Parietal lobe (tissue), 2 donors: ENCODE measurements at places on chromosomes 5 and 9. TPM values are rescaled to one million over a fixed set of nuclear protein-coding genes. Genes with fewer than 3 reads are reported as not detected.

MGAT1 gene
- total RNA-seq = 26.0 TPM

LCP2 gene
- total RNA-seq = 1.3 TPM

SMIM33 gene
- not detected for total RNA-seq

MYMK gene
- total RNA-seq = not detected

IFNK gene
- total RNA-seq = not detected

UBE2QL1 gene
- total RNA-seq = 52.3 TPM

GLRA1 gene
- not detected for total RNA-seq

BDP1 gene
- total RNA-seq = 132 TPM

ITGA2 gene
- 5.9 TPM for total RNA-seq

FRRS1L gene
- total RNA-seq = 85.4 TPM

SPINK6 gene
- not detected for total RNA-seq

KCNV2 gene
- not detected for total RNA-seq

DDX4 gene
- 0.31 TPM for total RNA-seq

PCDHA9 gene
- 42.6 TPM for total RNA-seq

SLIT3 gene
- 4.1 TPM for total RNA-seq

CENPP gene
- 11.3 TPM for total RNA-seq

MARCOL gene
- total RNA-seq = not detected

GARIN3 gene
- total RNA-seq = not detected
